ENCODE measurements at places on chromosomes 1 and 21.

DNA sequence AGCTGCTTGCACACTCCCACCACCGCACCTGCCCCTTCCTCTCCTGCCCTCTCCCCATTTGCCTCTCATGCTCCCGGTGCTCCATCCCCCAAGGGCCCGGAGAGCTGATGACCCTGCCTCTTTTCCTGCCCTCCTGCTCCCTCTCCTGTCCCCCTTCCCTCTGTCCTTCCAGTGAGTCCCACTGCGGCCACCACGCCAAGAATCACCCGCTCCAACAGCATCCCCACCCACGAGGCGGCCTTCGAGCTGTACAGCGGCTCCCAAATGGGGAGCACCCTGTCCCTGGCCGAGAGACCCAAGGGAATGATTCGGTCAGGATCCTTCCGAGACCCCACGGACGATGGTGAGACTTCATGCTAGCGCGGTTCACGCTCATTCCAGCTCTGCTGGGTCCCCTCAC is 40.7 kb upstream of the IPO9 start:
- DNase-seq = no peak

DNA sequence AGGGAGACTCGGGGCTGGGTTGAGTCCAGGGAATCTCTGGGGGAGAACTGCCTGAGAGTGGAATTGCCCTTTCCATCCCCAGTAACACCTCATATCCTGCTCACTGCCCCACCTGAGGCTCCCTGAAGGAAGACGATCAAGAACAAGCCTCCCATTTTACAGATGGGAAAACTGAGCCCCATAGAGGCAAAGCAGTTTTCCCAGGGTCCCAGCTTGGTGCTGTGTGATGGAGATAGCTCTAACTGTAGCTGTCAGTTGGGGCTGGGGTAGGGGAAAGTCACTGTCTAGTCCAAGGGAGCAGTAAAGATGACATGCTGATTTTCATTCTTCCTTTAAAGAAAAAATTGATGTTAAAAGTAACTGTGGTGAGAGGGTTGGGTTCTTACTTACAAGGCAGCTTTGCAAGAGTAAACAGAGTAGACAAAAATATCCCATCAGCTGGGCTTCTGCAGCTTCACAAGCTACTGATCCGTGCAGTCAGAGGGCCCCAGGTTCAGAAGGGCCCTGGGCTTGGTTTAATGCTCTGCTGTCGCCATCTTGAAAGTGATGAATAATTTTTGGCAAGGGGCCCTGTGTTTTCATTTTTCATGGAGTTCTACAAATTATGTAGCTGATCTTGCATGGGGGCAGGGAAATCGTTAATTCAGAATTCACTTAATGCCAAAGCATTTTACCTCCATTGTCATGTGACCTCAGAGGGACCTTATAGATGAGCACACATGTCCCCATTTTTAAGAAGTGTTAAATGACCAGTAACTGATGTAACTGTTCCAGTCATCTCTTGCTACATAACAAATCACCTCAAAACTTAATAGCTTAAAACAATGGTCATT is 17.6 kb upstream of the TNFRSF1B start:
- no peak for DNase-seq

DNA sequence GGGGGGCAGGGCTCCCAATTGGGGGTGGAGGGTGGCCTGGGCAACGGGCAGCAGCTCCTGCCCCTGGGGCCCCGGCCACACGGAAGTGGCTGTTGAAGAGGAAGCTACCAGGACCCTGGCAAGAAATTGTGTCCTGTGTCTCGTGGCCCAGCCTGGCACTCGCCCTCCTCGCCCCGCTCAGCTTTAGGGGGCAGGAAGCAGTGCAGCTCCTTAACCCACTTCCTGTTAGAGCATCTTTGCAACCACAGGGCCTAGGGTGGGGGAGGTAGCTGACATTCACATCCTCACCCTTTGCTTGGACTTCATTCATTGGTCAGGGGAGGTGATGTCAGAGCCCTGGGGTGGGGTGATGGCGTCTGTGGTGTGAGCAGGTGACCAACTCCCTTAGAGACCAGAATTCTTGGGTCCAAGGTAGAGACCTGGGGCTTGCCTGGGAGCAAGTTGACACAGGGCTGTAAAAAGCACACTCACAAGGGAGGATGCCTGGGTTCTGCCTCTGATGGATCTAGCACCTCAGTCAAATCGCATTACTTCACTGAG is at the start of gene ARHGAP30:
Gene ARHGAP30 (minus strand): TSS at position 161 of the 540 bp plus-strand sequence. CDS start 267 bp downstream, outside the sequence.
- DNase-seq = peak; percentile 94

DNA sequence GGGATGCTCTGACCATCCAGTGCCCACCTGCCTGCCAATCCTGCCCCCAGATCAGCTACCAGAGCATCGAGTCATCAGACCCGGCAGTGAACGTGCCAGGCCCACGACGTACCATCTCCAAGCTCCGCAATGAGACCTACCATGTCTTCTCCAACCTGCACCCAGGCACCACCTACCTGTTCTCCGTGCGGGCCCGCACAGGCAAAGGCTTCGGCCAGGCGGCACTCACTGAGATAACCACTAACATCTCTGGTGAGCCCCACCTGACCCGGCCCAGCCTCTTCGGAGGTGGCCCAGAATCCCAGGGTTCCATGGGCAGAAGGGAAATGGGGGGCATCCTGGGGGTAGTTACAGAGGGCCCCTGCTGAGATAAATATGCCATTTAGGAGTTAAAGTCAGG is 43.1 kb downstream of the PTPRU start:
- DNase-seq = no peak

GRCh38 chr1:81756872-81757271 is 43.9 kb upstream of the ADGRL2 start:
- DNase-seq = no peak

- DNase-seq = no peak
These were observed 9.1 kb downstream of the CDKN2C start for GRCh38 chr1:50978852-50979781.

DNA sequence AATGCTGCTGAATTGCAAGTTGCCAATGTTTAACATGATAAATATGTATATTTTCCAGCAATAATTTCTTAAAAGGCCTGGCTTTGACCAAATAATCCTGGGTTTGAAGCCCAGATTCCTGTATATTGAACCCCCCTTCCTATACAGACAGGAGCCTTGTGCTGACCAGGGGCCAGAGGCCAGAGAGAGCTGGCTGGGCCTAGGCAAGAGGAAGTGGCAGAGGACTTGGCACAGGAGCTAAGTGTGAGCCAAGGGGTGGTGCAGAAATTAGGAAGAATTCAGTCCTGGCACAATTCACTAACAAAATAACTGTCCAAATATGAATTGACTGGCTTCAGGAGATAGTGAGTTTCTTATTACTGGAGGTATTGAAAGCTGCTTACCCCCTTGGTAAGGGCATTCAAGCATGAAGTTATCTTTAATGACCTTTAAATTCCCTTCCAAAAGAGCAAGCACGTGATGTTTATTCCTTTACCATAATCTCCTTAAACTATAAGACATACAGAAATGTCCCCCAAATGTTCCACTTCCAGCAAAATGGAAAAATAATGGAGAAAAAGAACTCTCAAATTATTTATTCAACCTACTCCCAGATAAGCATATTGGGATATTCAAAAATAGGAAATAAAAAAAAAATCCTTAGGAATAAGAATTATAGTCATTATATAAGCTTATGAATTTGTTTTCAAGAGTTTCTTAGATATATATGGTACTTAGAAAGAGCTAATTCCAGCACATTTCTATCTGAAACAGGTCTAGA is 26.6 kb downstream of the NIBAN1 start:
- no peak for DNase-seq

GRCh38 chr1:213484333-213484732 is 433.3 kb downstream of the RPS6KC1 start:
- DNase-seq = no peak

DNA sequence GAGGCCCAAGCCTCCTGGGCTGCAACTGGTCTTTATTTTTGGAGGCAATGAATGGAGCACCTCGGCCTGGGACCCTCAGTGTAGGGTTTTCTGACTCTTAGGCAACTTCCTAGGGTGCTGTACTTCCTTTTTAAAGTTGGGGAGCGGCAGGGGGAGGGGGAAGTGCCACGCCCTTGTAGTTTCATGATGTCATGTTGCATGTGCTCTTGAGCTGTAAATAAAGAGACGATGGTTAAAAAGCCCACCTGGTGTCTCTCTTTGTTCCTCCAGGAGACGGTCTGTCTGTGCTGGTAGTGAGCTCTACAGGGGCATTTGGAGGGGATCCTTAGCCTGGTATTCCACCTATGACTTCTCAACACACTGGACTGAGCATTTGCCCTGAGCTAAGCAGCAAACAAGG is 10.3 kb upstream of the AGTRAP start:
- DNase-seq = no peak

DNA sequence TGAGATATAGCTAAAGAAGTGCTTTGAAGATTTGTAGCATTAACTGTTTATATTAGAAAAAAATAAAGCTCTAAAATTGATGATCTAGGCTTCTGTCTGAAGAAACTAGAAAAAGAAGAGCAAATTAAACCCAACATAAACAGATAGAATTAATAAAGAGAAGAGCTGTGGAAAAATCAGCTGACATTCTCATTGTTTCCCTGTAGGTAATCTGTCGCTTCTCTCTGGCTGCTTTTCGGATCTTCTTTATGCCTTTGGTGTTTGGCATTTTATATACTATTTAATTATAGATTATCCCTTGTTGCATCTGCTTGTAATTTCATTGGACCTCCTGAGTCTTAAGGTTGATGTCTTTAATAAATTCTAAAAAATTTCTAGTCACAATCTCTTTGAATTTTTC is 59.8 kb downstream of the MPZL1 start:
- no peak for DNase-seq

DNA sequence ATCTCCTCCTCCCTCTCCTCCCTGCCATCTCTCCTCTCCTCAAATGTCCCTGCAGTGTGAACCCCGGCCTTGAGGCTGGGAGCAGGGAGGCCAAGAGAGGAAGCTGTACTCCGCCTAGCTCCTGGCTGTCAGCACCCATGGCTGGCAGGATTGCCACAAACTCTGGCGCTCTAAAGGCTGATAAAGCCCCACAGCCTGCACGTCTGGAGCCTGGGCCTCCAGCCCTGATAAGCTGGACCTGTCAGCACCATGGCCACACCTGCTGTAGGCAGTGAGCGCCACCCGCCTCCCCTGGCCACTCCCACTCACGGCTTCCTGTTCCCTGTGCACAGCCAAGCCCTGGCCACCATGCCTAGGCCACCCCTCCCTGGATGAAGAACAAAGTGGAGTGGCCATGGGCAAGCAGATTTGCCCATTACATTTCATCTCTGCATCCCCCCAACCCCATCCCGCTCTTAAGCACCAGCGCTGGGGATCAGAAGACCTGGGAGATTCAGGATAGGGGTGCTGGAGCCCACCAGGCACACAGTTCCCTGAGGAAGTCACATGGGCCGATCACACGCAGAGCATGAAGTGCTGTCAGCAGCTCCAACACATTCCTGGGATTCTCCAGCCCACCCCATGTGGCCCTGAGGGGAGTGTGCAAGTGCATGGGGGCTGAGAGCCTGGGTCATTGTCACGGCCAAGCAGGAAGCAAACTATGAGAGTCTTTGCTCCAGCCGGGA is 24.2 kb upstream of the NPPB start:
- no peak for DNase-seq

GRCh38 chr1:54528613-54529012 is 19.4 kb upstream of the ACOT11 start:
- no peak for DNase-seq

DNA sequence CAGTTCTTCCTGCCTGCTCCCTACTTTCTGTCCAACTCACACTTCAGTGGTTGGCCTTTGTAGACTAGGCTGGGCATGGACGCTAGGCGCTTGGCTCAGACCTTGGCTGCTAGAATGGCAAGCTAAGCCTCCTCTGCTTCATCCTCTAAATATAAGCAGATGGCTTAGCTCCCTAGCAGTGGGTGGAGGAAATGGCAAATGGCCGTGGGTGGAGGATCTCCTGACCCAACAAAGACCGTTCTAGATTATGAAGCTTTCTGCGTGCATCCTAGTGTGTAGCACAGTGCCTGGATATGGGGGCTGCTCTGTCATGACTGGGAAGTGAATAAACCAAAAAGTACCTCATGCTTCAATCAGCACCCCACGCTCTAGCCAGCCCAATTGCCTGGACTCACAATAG is 10.4 kb upstream of the ETV3L start:
- no peak for DNase-seq

GRCh38 chr1:154406572-154406879 is 1.4 kb downstream of the IL6R start:
- no peak for DNase-seq

- DNase-seq = no peak
These were observed 436.6 kb downstream of the MRPL39 start for GRCh38 chr21:25170681-25171080.

DNA sequence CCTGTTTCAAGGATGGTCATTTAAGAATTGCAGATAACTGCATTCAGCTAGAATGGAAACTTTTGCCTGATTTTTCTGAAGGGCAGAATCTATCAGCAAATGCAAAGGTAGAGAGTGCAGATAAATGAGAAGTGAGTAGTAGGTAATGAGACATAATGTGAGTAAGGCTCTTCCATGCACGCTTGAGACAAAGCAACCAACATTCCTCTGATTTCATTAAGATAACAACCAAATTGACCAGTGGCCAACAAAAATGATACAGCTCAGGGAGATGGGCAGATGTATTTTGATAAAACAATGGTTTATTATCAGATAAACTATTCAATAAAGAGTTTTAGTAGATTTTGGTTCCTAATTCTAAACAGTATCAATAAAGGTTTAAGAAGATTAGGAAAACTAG is 404.4 kb upstream of the PBX1 start:
- no peak for DNase-seq

- DNase-seq = no peak
These were observed 645.6 kb upstream of the ADGRL2 start for GRCh38 chr1:81155131-81155530.

All from GM19239 (cell line).